A172 (cell line): ENCODE measurements at places on chromosomes 2 and 18.

- peak; percentile 46 for DNase-seq
These were observed 151.0 kb downstream of the HDAC4 start for GRCh38 chr2:239249776-239250175.

GRCh38 chr2:81181845-81182244 is 877.3 kb upstream of the LRRTM1 start:
- no peak for DNase-seq

DNA sequence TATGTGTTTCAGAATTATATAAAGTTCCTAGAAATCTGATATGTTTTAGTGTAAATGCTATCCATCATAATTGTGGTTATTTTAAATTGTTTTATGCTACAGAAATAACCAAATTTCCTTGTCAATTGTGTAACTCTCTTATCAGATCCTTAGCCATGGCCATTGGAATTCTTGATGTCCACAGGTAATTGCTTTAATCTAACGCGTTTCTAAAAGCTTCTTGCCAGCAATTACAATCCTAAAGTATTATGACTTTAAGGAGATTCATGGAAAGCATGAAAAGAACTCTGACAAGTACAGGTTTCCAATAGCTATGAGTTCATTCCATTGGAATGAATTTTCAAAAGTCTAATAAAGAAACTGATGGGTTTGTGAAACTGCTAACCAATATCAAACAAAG is 472.1 kb downstream of the ERBB4 start:
- DNase-seq, result no peak

- DNase-seq, result peak; percentile 6
These were observed 646.2 kb downstream of the XIRP2 start for GRCh38 chr2:167534443-167534842.

DNA sequence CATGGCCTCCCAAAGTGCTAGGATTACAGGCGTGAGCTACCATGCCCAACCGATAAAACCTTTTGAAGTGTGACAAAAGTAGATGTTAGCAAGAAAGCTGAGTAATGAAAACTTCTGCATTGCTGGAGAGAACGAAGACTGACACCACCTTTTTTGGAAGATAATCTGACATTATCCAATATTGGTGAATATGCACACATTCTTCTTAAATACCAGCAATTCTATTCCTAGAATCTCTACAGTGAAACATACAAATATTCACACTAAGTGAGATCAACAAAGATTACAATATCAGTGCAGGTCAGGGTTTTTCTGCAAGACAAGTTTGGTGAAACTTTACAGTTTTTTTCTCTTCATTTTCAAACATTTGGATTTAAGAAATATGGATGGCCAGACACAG is 7.8 kb downstream of the PIAS2 start:
- no peak for DNase-seq

GRCh38 chr2:3956892-3957291 is 253.5 kb downstream of the DCDC2C start:
- no peak for DNase-seq

DNA sequence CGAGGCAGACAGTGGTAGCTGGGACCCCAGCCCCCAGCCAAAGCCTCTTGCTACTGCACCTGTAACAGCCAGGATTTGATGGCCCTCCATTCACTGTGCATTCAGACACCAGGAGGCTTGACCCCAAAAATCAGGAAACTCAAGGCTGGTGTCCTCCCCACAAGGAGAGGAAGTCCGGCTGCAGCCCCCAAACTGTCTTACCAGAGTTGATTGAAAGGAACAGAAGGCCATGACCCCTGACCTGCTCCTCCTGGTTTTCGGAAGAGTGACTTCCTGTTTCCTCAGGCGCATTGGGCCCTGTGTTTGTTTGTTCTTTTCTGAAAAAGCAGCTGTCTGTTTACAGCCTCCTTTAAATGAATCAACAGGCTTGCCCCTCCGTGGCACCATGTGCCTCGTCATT is 111.6 kb downstream of the RNF144A start:
- DNase-seq, result no peak
